Cerebellar cortex (tissue), 1 donor: ENCODE measurements at places on chromosomes 4 and X.

DNA sequence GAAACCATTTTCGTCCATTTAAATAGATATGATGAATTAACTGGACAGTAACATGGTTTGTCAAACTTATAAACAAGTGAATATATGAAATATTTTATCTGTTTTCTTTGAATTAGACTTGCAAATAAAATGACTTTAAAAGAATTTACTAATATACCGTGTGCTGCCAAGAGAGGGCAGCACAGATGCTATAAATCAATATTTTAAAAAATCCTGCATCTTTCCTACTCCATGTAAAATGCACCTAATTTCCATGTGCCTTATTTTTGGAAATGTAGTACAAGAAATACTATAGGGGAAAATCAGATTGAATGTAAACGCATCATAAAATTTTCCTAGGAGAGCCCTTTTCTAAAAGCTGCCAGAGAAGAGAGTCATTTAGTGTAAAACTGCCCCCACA lies 62.2 kb downstream of the PRKX start:
- DNase-seq, result peak; percentile 23

DNA sequence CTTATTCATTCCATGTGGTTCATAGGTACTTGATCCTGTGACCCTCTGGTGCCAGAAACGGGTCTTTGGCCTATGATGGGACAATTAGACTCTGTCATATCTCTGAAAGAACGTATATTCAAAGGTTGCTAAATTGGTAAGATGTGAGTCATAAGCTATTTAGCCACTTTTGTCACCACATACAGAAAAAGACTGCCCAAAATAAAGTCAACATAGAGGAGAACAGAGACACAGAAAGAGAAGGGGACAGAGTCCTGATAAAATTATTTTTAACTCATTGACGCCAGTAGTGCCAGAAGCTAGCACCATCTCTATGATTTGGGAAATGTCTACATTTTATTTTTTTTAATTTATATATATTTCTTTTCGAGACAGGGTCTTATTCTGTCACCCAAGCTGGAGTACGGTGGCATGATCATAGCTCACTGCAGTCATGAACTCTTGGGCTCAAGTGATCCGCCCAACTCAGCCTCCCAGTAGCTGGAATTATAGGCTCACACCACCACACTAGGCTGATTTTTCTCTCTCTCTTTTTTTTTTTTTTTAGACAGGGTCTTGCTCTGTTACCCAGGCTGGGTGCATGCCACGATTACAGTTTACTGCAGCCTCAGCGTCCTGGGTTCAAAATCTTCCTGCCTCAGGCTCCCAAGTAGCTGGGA lies 92.1 kb upstream of the COX18 start:
- no peak for DNase-seq

DNA sequence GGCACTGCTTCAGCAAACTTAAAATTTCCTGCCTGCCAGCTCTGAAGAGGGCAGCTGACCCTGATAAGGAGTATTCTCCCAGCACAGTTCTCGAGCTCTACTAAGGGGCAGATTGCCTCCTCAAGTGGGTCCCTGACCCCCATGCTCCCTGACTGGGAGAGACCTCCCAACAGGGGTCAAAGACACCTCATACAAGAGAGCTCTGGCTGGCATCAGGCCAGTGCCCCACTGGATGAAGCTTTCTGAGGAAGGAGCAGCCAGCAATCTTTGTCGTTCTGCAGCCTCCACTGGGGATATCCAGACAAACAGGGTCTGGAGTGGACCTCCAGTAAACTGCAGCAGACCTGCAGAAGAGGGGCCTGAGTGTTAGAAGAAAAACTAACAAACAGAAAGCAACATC lies 1118.3 kb upstream of the ADGRL3 start:
- DNase-seq, result no peak

- DNase-seq, result peak; percentile 24
Measured at GRCh38 chr4:163688856-163689255, 194.4 kb downstream of the TMA16 start.

GRCh38 chrX:39304746-39305145 lies 503.5 kb downstream of the MID1IP1 start:
- no peak for DNase-seq

DNA sequence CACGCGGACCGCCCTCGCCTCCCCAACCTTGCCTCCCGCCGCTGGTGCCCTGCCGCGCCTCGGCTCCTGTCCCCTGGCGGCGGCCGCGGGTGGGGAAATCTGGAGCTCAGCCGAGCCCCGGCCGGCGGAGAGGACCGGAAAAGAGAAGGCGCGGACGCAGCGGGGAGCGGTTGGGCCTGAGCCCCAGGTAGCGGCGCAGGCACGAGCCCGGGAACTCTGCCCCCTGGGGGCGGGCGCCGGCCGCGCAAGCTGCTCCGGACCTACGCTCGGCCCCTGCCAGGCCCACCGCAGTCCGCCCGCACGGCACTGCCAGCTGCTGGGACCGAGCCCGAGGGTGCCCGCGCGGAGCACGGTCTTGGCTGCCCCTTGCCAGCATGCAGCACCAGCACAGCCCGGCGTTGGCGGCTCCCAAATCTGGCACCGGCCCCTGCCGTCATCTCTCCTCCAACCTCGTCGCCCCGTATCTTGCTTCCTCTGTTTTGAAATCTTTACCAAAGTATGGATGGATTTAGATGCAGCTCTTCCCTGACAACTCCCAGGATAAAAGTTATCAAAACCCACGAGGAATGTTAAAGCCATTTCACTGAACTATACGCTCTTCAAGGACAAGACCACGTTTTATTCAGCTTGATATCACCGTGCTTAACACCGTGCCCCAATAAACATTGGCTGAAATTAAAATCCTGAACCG lies at the start of gene PRSS12:
Gene PRSS12 (minus strand): TSS at position 161 of the 691 bp plus-strand sequence. CDS start 283 bp downstream, outside the sequence.
- DNase-seq, result no peak

GRCh38 chr4:17066972-17067371 lies 168.5 kb upstream of the LDB2 start:
- DNase-seq, result no peak

GRCh38 chr4:1179089-1179441 lies 6.7 kb upstream of the SPON2 start:
- no peak for DNase-seq

DNA sequence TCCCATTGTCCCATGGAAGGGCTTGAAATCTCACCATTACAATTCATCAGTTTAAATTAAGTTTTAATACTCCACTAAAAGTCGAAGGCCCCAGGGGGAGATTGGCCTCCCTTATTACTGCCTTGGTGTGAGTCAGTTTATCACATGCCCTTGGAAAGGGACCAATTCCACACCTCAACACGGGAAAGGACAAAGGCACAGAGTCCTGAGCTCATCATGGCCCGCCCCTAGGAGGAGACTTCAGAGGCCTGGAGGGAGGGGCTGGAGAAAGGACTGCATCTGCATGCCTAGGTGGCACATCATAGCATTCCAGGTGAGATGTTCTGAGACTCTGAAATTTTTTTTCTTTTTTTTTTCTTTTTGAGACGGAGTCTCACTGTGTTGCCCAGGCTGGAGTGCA lies 2.8 kb upstream of the SEL1L3 start:
- no peak for DNase-seq

- DNase-seq, result no peak
Measured at GRCh38 chr4:1340861-1341260, 6.1 kb upstream of the UVSSA start.

- peak; percentile 78 for DNase-seq
Measured at GRCh38 chr4:98586291-98586961, 72.0 kb downstream of the TSPAN5 start.

DNA sequence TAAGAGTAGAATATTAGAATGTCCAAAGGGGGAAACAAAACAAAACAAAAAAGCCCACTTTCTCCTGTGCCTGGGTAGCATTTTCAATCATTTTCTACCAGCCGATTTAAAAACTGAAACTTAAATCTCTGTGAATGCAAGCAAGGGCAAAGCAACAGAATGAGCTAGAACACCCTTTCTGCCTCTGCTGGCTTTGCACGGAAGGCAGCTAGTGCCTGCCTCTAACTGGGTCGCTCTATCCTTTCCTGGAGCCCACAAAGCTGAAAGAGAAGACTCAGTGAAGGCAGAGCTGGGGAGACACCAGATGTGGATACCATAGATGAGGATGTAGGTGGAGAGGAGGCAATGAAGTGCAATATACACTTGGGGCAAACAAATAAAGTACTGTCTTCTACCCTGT lies 248.9 kb upstream of the TTC29 start:
- no peak for DNase-seq

- DNase-seq, result peak; percentile 11
Measured at GRCh38 chrX:72305286-72306084, at the start of gene CITED1. Gene CITED1, minus strand, starts transcription at chrX:72305914. Its CDS starts 3,045 bp downstream, at chrX:72302869.

GRCh38 chrX:4129626-4130025 lies 416.2 kb upstream of the PRKX start:
- DNase-seq, result no peak

DNA sequence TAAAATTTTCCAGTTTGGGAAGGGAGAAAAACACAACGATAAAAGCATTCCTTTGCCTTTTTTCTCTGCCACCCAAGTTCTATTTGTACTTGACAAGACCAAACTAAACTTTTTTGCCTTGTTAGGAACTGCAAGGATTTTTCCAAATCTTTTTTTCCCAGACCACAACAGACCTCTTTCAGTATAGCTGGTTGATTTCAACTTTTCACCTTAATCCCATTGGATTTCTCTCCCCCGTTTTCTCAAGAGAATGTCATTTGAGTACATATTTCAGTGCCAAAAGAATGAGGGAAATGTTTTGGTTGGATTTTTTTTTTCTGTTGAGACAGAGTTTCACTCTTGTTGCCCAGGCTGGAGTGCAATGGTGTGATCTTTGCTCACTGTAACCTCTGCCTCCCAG lies 18.5 kb upstream of the SGMS2 start:
- DNase-seq, result no peak

GRCh38 chr4:102061133-102061532 lies 270.6 kb downstream of the BANK1 start:
- no peak for DNase-seq

GRCh38 chr4:141849778-141850177 lies 213.4 kb downstream of the IL15 start:
- no peak for DNase-seq

GRCh38 chrX:125736008-125736729 lies 416.5 kb downstream of the TEX13C start:
- DNase-seq, result no peak

DNA sequence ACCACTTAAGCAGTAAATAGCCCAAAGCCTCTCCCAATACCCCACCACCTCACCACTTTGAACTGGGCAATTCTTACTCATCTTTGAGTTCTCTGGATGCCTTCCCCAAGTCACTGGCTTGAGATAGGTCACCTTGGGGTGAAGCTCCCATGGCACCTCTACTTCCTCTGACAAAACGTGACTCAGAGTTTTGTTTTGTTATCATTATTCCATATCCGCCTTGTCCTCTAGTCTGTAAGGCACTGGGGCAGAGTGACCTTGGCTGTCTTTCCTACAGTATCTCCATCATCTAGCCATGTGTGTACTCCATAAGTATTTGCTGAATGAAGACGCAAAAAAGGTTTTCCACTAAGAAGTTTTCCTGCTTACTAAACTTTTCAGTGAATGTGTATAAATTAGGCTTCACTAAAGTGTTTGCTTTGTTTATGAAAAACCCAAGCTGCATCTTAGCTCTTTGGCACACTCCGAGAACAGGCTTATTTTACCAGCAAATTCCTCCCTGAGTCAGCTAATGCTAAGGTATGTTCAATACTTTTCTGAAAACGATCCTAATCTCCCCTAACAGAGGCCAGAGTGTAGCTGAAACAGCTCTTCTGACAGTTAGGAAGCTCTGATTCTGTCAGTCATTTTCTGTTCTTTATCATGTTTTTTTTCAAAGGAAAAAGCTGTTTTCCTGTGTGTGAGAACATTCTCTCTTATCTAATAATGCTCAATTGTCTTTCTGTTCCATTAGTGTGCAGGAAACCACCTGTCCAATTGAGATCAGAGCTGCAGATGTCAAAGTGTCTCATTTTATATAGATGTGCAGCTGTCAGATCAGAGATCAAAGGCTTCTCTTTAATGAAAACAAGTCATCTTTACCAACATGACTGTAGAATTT lies 30.2 kb upstream of the TSPAN5 start:
- no peak for DNase-seq

GRCh38 chrX:37875675-37876074 lies 28.3 kb upstream of the DYNLT3 start:
- DNase-seq, result no peak

- DNase-seq, result no peak
Measured at GRCh38 chr4:118757761-118758251, 72.6 kb downstream of the METTL14 start.

GRCh38 chr4:145861336-145862318 lies 77.0 kb downstream of the ZNF827 start:
- DNase-seq, result peak; percentile 70

- no peak for DNase-seq
Measured at GRCh38 chrX:24175276-24175675, 25.7 kb downstream of the ZFX start.

DNA sequence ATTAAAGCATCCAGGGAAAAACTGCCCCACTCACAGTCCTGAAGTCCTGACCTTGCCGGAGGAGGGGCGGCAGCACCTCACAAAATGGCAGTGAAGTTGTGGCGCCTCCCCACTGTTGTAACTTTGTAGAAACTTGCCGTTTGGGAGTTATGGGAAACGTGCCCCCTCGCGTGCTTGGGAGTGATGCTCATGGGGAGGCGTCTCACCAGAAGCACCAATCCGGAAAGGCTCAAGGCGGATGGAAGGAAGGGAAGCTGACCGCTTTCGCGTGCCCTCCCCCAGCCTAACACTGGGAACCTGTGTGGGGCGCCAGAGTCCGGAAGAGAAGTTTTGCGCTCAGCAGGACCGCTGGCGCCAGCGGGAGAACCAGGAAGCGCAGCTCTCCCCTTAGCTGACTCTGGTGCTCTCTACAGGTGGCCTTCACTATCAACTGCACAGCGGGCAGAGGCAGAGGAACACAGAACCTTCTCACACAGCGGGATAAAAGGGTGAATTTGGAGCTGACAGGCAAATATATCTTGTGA lies at the start of the genes CT45A10 and SAGE1:
Gene CT45A10 (minus strand): TSS at position 151 of the 524 bp plus-strand sequence. CDS start 8,100 bp downstream, outside the sequence.
Gene SAGE1 (plus strand): TSS at position 423 of the 524 bp plus-strand sequence. CDS start 2,527 bp downstream, outside the sequence.
- no peak for DNase-seq

DNA sequence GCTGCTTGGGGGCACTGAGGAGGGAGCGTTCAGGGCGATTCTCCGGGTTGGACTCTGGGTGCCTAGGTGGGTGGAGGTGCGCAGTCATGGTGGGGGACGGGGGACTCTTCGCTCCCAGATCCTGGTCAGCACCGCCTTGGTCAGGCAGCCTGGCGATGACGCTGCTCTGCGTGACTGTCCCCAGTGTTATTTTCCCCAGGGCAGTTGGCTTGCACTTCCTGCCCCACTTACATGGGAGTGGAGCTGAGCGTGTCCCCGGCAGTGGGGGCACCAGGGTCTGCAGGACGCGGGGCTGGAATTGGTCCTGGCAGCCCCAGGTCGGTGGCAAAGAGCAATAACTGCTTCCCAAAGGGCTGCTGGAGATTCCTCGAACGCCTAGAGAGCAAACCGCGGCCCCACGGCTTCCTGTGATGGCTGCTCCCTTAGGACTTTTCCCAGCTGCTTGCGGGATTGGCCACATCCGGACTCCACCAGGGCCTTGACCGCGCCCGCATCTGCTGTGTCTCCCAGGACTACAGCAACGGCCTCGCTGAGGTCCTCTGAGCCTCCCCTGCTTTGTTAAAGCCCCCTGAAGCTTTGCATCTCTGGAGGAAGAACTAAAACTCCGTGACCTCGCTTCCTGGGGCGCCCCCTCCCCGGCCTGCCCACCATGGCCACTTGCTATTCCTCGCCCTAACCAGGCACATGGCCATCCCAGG lies 35.3 kb upstream of the GPR78 start:
- DNase-seq, result no peak

GRCh38 chrX:77597511-77597910 lies 150.3 kb downstream of the FGF16 start:
- no peak for DNase-seq
